ENCODE measurements at places on chromosomes 1 and 21.

- DNase-seq: no peak
These were observed 642 bp downstream of the HCRTR1 start for GRCh38 chr1:31617916-31618746.

GRCh38 chr1:110667776-110668175 lies 7.0 kb downstream of the KCNA3 start:
- no peak for DNase-seq

- DNase-seq: no peak
These were observed 55.4 kb downstream of the MATN1 start for GRCh38 chr1:30668024-30668423.

DNA sequence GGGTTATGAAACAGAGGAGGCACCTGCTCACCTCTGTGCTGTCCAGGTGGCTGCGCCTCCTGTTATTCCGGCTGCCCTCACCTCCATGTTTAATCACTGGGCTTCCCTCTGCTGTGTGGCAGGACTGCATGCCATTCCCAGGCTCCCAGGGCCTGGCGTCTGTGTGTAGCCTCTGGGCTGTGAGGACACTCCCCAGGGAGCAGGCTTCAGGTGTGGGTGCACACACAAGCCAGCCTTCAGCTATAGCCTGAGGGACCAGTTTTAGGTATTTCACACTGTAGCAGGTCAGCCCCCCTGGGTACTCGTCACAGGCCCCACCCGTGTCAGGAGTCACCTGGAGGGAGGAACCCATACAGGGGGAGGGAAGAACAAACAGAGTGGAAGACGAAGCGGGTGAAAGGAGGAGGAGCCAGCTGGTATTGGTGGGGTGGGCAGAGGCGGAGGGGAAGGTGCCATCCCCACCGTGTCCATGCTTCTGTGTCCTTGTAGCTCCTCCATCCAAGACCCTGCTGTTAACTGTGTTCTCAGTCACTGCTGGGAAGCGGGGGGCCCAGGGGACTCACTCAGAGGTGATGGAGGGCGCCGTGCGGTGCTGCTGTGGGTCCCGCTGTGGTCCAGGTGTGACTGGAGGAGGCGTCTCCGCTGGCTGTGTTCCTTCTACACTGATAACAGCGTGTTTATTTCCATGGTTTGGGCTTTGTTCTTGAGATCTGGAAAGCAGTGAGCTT lies 158.6 kb downstream of the PGBD5 start:
- no peak for DNase-seq

DNA sequence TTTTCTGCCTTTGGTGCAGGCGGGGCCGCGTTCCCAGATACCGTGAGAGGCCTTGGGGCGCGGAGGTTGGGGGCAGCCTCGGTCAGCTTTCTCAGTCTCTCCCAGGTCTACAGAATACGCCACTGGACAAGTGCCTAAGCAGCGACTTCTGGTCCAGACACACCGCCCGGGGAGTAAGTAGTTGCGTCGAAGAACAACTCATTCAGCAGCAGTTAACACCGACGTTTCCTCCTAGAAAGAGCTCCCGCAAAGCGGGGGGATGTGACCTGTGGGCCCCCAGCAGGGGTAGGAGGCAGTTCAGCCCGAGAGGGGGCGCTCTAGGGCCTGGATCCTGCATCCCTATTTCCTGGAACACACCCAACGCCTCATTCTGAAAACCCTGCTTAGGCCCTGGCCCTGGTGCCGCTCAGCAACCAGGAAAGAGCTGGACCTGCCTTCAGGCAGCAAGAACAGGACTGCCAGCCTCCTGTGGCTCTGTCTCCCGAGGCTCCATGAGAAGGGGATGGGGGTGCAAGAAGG lies 6.5 kb upstream of the BARHL2 start:
- DNase-seq: no peak

GRCh38 chr1:184905601-184906322 lies 68.5 kb downstream of the NIBAN1 start:
- no peak for DNase-seq

DNA sequence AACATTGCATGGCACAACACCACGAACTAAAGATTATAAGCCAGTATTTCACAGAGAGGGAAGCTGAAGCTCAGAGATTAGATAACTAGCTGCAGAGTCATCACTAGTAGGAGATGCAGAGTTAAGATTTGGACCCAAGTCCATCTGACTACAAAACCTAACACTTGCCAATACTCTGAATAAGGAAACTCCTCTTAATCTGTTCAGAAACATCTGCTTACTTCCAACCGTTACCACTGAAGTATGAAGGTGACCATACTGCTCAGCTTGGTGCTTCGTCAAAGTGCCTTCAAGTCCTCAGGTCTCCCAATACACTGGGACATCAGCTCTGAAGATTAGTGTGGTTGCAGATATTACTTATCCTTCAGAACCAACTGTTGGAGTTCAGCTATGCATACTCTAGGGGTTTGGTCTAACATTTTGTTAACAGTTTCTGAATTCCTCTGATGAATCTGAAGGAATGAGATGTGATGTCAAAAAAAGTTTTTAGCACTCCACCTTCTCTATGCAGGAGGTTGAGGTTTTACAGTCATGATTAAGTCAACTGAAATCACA lies 179.6 kb downstream of the TPR start:
- no peak for DNase-seq

DNA sequence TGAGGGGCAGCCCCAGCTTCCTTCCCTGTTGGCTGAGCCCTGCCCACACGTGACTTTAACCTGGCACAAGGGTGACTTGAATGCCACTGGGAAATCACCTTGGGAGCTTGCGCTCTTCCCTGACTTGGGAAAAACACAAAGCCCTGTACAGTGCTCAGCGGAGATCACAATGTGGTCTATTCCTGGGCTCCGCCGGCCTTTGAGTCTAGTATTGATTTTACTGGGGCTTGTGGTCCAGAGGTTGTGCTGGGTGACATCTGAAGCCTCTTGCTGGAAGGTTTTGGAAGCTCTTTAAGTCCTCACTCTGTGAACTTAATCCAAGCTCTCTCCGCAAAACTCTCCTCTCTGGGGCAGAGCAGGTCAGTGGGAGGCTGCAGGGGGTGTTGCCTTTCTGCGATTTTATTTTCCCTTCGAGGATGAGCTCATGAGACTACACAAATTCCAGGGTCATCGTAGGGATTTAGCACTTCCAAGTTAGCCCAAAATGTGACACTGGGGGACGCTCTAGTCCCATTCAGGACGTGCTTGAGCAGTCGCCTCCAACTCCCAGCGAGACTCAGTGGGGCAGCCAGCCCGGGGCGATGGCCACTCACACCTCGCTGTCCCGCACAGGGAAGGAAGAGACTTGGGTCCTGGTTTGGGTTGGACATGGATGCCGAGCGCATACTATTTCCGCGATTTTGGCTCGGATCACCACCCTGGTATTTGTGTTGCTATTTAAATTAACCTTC lies 291.9 kb upstream of the AJAP1 start:
- no peak for DNase-seq

GRCh38 chr1:204341380-204341779 lies 18.3 kb downstream of the PLEKHA6 start:
- no peak for DNase-seq

- DNase-seq: no peak
These were observed 41.7 kb downstream of the EPB41 start for GRCh38 chr1:28956038-28956464.

- no peak for DNase-seq
These were observed 46.1 kb downstream of the RAVER2 start for GRCh38 chr1:64790832-64791487.

DNA sequence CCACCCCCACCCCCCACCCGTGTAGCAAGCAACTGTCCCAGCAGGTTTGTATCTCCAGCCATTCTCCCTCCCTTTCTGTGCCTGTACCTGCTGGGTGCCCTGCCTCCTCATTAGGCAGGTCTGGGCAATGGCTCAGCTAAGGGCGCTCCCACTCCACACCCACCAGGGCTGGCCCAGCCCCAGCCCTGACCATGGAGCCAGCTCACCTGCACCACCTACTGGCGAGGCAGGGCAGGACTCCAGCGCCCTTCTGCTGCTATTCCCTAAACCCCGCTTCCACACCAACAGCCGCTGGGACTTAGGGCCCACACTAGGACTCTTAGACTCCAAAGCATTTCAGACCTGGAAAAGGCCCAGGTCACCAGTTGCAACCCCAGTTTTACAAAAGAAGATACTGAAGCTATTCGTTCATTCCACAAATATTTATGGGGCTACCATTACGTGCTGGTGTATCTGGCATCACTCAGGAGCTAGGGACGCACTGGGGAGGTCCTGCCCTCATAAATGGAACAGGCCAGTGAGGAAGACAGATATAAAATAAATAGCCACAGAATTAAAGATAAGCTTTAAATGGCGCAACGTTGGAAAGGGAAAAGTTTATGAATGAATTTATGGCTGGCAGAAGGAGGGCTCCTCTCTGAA lies 24.0 kb downstream of the PGLYRP3 start:
- no peak for DNase-seq

DNA sequence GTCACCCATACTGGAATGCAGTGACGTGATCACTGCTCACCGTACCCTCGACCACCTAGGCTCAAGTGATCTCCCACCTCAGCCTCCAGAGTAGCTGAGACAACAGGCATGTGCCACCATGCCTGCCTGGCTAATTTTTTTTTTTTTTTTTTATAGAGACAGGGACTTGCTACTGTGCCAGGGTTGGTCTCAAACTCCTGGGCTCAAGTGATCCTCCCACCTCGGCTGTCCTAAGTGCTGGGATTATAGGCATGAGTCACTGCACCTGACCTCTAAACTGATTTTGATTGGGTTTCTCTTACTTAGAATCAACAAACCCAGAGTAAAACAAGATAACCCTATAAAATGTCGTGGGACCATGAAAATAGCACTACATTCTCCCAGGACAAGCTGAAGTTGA lies 112.0 kb downstream of the UBE2U start:
- DNase-seq: no peak

- DNase-seq: no peak
These were observed 69.8 kb downstream of the LRIG2 start for GRCh38 chr1:113142791-113143190.

DNA sequence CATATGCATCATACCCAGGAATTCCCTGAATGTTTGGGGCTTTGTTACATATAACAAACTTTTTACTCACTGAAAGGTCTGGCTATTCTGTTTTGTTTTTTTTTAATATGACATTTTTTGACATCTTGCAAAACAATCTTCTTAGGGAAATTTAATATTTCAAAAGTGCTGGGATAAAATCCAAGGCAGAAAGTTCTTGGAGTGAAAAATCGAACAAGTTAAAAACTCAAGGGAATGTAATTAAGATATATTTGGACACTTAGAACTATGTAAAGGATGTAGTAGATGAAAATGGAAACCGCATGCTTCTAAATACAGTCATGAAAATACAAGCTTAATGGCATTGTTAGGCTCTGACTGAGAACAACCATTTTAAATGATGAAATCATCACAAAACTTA lies 8.6 kb downstream of the CHODL start:
- DNase-seq: no peak

DNA sequence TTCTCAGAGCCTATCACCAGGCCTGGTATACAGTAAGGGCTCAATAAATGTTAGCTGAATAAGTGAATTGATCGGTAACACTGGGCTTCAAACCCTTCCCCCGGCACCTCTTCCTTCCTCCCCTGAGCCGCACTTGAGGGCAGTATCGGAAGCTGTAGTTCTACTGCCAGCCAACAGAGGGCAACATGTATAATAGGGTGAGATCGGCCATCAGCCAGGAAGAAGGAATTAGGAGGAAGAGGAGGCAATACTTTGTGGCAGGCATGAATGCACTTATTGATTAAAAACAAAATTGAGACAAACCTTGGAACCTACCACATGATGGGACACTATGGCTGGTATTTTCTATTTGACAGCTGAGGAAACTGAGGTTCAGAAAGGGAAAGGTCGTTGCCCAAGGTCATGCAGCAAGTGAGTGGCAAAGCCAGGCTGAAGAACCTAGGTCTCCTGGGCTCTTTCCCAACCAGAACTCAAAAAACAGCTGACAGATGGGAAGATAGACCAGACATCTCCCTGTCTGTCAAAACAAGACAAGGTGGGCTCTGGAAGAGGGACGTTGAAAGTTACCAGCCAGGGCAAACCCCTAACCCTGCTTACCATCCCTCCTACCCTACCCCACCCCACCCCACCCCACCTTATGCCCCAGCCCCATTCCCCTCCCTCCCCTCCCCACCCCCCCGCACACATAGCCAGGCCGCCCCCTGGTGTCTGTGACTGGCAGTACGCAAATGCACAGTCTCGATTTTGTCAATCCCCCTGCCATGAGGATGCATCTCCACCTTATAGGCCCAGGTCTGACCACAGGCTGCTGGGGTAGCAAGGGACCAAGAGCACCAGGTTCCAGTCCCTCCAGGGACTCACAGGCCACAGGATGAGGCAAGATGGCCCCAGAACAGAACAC lies 107.3 kb upstream of the RUNX3 start:
- no peak for DNase-seq

DNA sequence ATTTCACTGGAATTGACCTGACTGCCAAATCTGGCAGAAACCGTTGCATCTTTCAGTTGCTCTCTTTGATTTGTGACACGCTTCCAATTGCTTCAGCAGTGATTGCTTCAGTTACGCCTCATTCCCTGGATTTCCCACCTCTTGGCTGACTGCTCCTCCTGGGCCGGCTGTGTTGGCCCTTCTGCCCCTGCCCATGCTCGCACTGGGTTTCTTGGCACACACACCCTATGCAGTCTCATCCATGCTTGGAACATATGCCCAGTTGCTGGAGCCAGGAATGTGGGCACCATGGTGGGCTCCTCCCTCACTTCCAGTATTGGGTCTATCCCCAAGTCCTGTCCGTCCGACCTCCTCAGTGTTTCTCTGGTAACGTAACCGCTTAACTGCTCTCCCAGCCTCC lies 2.2 kb upstream of the ZBTB21 start:
- DNase-seq: no peak

DNA sequence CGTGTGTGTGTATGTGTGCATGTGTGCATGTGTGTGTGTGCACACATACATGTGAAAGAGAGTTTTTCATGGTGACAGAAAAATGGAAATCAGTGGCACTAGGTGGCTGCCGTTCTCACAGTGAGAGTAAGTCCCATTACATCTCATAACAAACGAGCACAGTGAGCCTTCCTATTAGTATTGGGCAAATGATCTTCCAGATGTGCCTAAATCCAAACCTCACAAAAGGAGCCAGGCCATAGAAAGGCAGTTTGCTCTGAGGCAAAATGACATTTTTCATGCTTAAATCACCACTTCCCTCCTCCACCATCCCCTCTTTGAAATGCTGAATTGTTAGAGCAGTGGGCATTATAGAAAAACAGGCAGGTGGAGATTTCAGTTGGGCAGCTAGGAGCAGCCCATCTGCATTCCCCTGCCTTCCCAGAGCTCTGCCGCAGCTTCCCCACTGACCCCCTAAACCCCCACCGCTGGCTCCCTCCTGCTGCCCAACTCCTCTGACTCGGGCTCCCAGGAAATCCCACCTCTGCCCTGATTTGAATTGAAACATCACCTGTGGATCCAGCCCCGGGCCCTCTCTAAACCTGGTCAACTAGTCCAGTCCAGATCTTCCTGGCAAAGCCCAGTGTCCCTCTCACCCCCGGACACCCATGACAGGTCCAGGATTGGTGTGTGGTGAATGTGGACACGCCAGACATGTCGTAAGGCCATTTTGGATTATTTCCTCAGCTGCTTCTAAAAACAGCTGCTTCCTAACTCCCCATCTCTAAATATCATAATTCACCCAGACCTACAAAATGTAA lies 190.5 kb downstream of the SEC16B start:
- DNase-seq: no peak

GRCh38 chr1:226436472-226436854 lies 28.6 kb upstream of the PARP1 start:
- DNase-seq: no peak
